ENCODE measurements at places on chromosomes 16 and 17.
A peak's percentile ranks its signal among the peaks of the same experiment; 100 is the strongest.

DNA sequence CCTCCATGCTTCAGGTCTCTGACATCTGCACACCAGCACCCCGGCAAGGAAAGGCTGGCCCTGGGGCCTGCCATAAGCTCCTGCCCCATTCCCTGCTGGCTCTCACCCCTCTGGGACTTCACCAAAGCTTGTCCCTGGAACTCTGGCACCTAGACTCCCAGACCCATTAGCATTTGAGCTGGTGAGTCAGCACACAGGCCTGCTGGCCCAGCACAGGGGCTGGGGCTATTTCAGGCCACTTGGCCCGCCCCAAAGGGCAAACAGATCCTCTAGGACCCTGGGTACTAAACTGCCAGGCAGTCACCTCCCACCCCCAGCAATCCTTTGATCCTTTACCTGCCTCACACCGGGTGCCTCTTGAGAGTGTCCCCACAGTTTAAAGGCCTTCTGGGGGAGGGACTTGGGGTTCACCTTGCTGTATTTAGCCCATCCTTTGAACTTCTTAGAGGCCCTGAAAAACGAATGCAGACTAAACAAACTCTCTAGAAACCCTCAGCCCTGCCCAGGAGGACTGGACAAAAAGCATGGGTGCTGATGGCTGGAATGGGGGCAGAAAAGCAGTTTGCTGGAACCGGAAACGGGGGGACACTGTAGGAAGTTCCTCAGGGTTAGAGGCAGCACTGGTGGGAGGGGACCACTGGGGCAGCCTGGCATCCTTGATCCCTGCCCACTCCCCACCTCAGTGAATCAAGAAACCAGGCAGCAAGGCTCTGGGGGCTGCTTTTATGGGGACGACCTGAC, 3.2 kb upstream of the SAMD14 start:
- DNase-seq, result no peak

DNA sequence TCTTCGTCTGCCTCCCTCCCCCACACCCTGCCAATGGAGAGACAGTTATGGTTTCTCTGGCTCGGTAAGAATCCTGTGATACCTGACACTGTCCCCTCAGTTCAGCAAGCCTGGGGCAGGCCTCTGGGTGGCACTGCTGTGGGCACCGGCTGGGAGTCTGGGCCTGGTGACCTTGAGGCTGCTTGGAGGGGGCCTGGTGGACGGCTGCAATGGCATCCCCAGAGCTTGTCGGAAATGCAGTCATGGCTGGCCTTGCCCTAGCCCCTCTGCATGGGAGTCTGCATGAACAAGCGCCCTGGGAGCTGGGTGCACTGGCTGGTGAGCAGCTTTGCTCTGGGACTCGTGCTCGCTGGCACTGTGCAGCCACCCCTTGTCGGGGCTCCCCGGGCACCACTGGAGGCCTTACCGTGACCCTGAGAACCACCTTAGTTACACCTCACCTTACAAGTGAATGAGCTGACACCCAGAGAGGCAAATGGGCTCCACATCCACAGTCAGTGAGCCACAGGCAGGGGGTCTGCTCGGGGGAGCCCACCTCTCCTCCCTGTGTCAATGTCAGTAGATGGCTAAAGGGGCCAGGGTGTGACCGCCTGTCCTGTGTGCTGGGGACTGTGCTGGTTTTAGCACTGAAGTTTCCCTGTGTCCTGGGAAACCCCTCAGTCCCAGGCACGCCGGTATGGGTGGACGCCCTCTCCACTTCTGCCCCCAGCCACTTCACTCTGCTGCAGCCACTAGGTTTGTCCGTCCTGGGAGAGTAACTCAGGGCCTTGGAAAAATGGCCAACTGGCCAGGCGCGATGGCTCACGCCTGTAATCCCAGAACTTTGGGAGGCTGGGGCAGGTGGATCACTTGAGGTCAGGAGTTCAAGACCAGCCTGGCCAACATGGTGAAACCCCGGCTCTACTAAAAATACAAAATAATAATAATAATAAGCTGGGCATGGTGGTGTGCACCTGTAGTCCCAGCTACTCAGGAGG, 1.4 kb downstream of the LGALS3BP start:
- DNase-seq, result no peak

DNA sequence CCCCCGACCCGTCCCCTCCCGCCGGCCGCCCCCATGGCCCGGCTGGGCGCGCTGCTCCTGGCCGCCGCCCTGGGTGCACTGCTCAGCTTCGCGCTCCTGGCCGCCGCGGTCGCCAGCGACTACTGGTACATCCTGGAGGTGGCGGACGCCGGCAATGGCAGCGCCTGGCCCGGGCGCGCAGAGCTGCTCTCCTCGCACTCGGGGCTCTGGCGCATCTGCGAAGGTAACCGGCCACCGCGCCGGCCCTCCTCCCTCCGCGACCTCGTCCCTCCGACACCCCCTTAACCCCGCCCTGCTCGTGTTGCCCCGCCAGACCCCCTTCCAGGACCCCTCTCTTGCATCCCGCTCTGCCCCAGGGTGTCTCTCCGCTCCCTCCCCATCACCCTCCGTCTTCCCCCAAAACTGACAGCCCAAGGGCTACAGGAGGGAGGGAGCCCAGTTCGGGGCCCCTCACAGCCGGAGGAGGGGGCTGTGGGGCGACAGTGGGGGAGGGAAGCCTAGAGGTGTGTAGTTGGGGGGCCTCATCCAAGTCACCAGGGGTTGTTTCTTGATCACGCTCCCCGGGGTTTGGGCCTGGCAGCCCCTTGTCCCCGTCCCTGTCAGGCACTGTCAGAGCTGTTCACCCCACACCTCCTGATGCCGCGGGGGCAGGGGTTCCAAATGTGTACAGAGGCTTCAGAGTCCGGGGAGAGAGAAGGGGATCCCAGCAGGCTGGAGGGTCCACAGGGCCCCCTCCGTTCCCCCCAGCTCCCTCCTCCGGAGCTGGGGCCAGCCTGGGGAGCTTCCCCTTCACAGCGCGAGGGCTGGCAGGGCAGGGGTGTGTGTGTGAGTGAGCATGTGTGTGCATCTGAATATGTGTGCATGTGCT, 794 bp downstream of the TMEM235 start:
- no peak for DNase-seq

- no peak for DNase-seq
These were observed 10.9 kb downstream of the DYNC1LI2 start for GRCh38 chr16:66740533-66740932.

DNA sequence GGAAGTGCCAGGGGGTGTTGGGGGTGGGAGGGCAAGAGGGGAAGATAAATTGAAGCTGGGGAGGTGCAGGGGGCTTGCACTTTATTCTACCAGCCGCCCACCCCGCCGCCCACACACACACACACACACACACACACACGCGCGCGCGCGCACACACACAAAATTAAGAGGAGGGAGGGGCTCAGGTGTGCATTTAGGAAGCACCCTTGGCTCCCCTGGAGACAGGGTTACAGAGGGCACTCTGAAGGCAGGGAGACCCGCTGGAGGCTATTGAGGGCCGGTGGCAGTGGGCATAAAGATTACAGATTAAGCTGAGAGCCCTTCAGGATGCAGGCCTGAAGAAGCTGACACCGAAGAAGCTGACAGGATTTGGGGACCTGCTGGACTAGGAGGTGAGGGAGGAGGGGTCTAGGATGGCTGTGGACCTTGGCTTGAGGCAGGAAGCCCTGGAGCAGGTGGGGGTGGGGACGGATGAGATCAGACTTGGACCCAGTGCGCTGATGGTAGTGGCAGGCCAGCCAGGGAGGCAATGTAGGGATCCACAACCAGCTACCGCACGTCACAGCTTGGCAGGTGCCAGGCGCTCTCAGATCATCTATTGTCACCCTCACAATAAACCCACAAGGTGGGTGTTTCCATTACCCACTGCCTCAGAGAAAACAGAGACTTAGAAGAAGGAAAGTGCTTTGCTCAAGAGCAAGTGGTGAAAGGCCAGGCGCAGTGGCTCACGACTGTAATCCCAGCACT, 772 bp upstream of the SAMD14 start:
- no peak for DNase-seq

DNA sequence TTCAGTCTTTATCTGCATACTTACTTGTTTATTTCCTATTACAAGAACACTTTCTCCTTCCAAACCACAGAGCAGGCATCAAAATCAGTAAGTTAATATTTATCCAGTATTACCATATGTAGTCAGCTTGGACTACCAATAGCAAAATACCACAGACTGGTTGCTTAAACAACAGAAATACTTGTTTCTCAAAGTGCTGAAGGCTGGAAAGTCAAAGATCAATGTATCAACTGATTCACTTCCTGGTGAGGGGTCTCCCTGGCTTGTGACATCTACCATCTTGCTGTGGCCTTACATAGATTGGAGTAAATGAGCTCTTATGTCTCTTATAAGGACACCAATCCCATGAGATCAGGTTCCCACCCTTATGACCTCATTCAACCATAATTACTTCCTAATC, 2.6 kb downstream of the STXBP4 start:
- no peak for DNase-seq

DNA sequence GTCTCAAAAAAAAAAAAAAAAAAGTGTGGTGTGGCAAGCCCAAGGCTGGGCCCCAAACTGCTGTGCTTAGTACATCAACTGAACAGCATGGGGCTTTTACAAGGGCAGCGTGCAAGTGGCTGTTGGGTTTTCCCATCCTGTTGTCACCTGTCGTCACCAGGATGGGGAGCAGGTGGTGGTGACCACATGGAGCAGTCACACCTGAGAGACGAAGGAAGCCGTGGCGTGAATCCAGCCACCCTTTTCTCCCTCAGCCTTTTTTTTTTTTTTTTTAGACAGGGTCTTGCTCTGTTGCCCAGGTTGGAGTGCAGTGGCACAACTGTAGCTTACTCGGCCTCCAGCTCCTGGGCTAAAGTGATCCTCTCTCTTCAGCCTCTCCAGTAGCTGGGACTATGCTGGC, 4.1 kb upstream of the MRPL58 start:
- DNase-seq, result no peak

DNA sequence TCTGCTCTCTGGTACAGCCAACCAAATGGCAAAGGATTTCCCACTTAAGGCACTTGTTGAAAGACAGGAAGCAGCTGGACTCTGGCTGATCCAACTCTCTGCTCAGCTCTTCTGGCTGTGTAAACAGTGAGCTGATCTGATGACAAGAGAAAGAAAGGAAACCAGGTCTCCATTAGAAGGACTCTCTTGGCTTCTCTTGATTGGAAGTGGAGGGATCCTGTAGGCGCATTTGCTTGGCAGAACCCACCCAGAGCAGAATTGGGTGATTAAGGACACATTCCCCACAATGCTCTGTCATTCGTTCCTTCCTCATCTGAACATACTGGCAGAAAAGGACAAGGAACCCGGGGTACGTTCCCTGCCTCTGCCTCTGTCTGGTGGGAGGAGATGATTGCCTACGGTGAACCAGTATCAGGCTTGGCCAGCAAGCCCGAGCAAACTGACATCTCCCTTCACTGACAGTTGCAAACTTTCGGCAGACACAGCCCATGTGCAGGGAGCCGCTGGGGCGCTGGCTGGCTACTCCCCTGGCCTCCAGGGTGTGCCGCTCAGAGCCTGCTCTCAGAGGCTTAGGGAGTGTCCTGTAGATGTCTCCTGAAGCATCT, 29.1 kb downstream of the LDHD start:
- no peak for DNase-seq

- peak; percentile 0 for DNase-seq
These were observed 8.7 kb downstream of the CLEC19A start for GRCh38 chr16:19294156-19294649.

DNA sequence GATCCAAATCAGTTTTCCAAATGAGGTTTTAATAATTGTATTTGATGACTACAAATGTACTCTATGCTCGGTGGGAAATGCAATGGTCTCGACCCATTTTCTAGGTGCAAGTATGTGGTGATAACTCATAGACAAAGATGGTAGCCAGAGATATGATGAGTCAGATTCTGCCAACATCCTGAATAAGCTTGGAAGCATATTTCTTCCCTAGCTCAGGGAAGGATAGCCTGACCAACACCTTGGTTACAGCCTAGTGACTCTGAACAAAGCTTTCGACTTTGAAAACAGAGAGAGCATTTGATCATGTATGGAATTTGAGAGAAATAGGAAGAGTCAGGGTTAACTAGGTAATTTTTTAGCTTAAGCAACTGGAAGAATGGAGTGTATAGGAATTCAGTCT, 128.3 kb upstream of the MYOCD start:
- no peak for DNase-seq

- no peak for DNase-seq
These were observed 19.5 kb downstream of the ATP2A1 start for GRCh38 chr16:28897826-28898225.

- no peak for DNase-seq
These were observed 47.9 kb downstream of the TOM1L2 start for GRCh38 chr17:17924131-17924856.

DNA sequence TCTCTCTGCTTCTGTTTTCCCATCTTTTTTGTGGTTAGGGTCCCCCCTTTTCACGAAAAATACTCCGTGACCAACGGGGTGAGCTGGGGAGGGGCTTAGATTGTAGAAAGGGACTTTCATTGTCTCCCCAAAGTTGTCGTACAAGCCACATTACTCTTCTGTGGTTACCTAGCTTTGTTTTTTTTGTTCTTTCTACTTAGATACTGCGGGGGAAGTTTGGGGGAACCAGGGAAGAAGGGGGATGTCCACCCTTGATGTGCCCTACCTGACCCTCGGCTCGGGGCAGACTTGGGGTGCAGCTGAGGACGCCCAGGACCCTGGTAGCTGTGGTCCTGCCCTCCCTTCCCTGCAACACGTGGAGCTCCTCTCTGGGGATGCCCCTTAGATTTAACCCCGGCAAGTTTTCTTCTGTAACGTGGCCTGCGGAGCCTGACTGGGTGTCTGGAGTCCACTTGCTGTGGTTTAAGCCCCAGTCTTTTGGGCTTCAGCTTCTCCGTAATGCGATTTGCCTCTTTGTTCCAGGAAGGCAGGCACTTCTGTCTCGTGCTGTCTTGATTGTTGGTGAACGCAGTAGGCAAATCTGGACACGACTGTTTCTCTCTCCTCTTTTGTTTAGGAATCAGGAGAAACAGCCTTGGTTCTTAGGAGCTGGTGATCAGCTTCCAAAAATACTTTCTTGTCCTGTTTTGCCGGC, 892 bp downstream of the ABCC1 start:
- DNase-seq, result peak; percentile 48

DNA sequence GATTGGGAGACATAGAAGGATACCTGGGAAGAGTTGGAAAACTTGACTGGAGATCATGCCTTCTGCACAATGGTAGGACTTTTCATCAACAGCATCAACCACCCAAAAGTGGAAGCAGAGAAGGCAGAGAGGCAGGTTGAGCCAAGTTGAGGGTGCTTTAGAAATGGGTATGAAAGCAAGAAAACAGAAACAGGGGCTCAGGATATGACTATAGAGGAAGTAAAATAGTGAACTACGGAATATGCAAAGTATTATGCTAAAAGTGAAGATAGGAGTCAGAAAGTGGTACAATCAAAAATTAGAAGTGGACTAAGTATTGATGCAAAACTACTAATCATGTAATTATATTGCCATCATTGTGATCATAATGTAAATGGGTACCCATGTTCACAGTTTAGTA, 16.1 kb upstream of the ARHGAP44 start:
- no peak for DNase-seq
